ENCODE measurements at places on chromosomes 1 and 21.

DNA sequence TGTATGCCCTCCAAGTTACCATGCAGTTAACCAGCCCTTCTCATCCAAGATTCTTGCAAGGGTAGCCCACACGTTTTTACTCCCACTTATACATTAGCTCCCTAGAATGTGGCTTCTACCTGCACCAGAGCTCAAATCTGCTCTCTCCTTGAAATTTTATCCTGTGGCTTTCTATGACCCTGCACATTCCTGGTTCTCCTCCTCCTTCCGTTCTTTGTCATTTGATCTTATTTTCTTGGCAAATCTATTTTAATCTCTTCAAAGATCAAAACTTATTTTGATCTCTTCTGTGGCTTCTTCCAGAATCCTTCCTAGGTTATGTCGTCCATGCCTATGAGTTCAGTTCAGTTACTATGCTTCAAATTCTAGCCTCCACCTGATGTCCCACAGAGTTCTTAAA is 115.6 kb upstream of the GUCA2B start:
- DNase-seq: no peak

DNA sequence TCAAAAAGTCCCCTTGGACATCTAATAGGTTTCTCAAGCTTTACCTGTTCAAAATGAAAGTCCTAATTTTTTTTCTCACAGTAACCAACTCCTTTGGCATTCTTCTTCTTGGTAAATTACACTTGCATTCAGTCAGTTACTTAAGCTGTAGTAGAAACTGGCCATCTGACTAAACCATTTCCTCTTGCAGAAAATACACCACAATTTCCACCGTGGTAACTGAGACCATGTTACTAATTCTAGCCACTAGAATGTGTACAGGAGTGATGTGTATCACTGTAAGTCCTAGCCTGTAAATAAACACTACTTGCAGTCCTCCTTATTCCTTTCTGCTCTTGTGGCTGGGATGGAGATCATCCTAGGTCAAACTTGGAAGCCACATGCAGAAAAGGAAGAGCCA is 965.4 kb upstream of the TMPRSS15 start:
- DNase-seq: no peak

- DNase-seq: no peak
Observed at GRCh38 chr1:244155661-244156060, 104.6 kb downstream of the ZBTB18 start.

GRCh38 chr1:36553591-36554322 is 71.0 kb upstream of the CSF3R start:
- peak; percentile 87 for DNase-seq

GRCh38 chr1:172145231-172145651 is 275.2 kb upstream of the C1orf105 start:
- DNase-seq: no peak
